ENCODE measurements at places on chromosomes 1 and 21. TPM values are rescaled to one million over a fixed set of nuclear protein-coding genes. Genes with fewer than 3 reads are reported as not detected.

Gene LRRC39
- total RNA-seq = 0.43 TPM

- DNase-seq = no peak
- H3K36me3 ChIP-seq = no peaks in the 10 kb centered on the region
- no peaks in the 10 kb centered on the region for H3K27me3 ChIP-seq
- H3K4me3 ChIP-seq = no peak overlapping the region
- no peaks in the 10 kb centered on the region for H3K4me1 ChIP-seq
These were observed 7.1 kb downstream of the RSBN1 start for GRCh38 chr1:113805256-113805531.

- H3K4me3 ChIP-seq = no peak overlapping the region
- no peaks in the 10 kb centered on the region for H3K4me1 ChIP-seq
- no peak overlapping the region for H3K27ac ChIP-seq
- no peaks in the 10 kb centered on the region for H3K27me3 ChIP-seq
- DNase-seq = peak; percentile 62
- no peaks in the 10 kb centered on the region for H3K36me3 ChIP-seq
These were observed 56.2 kb downstream of the FCRL5 start for GRCh38 chr1:157496121-157496526.

Gene TMEM82
- not detected for total RNA-seq

Gene ATP1B1
- 18.5 TPM for total RNA-seq

DNA sequence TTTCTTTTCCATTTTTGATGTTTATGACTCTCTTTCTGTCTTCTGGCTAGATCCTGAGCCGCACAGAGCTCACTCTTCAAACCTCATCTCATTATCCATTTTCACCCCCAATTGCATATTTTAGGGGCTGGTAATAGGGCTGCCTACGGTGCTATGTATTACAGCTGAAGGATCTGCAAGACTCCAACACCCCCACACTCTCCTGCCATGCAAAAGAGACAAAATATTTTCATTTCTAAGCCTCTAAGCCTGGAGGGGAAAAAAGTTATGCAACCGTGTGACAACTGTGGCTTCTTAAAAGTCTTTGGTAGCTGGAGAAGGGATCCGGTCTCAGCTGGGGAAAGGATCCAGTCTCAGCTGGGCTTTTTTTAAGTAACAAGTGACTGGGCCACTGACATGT lies 311.6 kb downstream of the NPHP4 start:
- H3K4me3 ChIP-seq = no peak overlapping the region
- DNase-seq = no peak
- H3K27me3 ChIP-seq = peaks cover 28% of the 10 kb centered on the region
- no peaks in the 10 kb centered on the region for H3K36me3 ChIP-seq
- no peak overlapping the region for H3K27ac ChIP-seq

Data from SJCRH30 (cell line).